SJSA1 (cell line): ENCODE measurements at places on chromosomes 11 and 22.
A peak's percentile ranks its signal among the peaks of the same experiment; 100 is the strongest.

- DNase-seq: no peak
These were observed 7.8 kb upstream of the BCL9L start for GRCh38 chr11:118933486-118933885.

- no peak for DNase-seq
These were observed 81.5 kb upstream of the TP53AIP1 start for GRCh38 chr11:129023968-129024676.

- DNase-seq: no peak
These were observed 170.8 kb downstream of the MN1 start for GRCh38 chr22:27630754-27631153.

DNA sequence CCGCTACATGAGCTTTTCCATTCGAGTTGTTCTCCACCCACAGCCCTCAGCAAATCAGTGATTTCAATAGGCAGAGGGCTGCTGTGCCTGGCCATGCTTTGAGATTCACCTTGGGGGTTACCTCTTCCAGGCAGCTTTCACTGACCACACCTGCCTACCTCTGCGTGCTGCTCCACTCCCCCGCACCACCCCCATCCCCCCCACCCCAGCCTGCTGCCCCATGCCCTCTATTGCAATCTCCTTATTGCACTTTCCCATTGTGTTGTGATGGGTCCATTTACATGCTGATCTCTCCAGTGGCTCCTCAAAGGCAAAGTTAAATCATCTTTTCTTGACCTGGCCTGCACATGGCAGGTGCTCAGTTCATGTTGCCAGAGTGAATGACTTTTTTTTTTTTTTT, 18.0 kb upstream of the POLA2 start:
- no peak for DNase-seq

- DNase-seq: no peak
These were observed 3.9 kb upstream of the RANBP1 start for GRCh38 chr22:20111689-20112622.

GRCh38 chr11:73757598-73757997, 3.3 kb downstream of the RAB6A start:
- DNase-seq: no peak

- DNase-seq: no peak
These were observed 3.6 kb upstream of the CCDC81 start for GRCh38 chr11:86370922-86371594.

- no peak for DNase-seq
These were observed 26.1 kb upstream of the SLC25A18 start for GRCh38 chr22:17537155-17537554.

DNA sequence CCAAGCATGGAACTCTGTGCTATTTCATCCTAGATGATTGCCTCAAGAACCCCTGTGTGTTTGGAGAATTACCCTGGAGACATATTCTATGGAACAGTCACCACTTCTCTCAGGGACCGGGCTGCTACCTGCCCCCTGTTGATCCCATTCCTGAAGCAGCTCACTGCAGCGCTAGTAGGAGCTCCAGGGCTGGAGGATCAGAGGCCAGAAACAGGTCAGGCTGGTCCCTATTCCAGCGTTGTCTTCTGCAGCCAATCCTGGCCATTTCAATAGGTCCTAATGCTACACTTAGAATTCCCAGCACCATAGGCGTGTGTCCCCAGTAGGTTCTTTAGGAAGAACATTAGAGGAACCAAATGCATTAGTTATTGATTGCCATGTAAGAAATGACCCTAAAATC, 48.9 kb downstream of the BTG4 start:
- no peak for DNase-seq

GRCh38 chr11:133992121-133992520, 35.4 kb upstream of the IGSF9B start:
- no peak for DNase-seq

DNA sequence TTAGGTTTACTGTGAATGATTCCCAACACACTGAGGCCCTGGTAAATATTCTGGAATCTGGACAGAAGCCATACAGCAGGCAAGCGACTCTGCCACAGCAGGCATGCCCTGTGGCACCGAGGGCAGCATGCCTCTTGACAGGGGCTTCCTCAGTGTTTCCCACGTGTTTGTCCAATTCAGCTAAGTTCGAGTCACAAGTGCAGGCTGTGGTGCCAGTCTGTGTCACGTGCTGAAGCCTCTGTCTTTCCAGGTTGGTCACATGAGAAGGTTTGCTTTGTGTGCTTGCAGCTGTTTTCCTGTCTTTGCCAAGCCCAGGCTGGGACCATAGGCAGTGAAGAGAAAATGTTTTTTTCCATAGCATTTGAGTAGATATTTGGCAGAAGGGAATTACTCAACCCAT, 2.4 kb upstream of the PPFIBP2 start:
- no peak for DNase-seq

- DNase-seq: no peak
These were observed 42.1 kb downstream of the PTPRJ start for GRCh38 chr11:48022445-48022844.

- DNase-seq: no peak
These were observed 29.0 kb upstream of the KRTAP5-7 start for GRCh38 chr11:71498091-71498490.

GRCh38 chr11:81897639-81898038, 836.0 kb downstream of the FAM181B start:
- no peak for DNase-seq

DNA sequence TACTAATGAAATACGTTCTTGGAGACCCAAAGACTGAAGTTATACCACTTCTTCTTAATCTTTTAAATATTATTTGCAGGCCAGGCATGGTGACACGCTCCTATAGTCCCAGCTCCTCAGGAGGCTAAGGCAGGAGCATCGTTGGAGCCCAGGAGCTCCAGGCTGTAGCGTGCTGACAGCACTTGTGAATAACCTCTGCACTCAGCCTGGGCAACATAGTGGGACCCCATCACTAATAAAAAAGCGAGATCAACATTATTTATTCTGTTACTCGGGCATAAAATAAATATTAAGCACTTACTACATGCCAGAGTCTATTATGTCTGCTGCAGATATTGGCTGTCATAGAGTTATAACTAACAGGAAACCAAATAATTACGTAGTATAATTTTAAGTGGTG, 720 bp upstream of the MED17 start:
- DNase-seq: no peak

DNA sequence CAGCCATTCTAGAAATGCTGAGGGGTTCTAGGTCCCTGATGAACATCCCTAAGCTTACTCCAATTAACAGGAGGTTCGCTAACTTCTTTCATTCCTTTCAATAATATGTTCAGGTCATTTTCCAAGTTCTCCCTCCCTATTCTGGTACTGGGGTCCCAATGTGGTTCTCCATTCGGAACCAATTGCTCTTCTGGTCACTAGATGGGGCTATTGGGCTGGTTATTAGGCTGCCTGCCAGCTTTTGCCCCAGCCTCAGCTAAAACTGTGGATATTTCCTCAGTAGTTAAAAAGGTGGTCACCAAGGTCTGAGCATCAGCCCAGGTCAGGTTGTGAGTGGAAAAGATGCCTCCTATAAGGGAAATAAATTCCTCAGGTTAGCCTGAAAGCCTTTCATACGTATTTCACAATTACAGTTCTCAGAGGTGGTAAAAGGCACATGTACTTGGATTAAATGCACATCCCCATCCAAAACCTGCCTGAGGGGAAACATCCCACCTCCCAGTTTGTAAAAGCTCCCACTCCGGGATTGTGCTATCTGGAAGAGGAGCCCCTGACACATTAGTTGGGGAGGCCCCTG, 161.1 kb upstream of the CCDC179 start:
- DNase-seq: peak; percentile 20

DNA sequence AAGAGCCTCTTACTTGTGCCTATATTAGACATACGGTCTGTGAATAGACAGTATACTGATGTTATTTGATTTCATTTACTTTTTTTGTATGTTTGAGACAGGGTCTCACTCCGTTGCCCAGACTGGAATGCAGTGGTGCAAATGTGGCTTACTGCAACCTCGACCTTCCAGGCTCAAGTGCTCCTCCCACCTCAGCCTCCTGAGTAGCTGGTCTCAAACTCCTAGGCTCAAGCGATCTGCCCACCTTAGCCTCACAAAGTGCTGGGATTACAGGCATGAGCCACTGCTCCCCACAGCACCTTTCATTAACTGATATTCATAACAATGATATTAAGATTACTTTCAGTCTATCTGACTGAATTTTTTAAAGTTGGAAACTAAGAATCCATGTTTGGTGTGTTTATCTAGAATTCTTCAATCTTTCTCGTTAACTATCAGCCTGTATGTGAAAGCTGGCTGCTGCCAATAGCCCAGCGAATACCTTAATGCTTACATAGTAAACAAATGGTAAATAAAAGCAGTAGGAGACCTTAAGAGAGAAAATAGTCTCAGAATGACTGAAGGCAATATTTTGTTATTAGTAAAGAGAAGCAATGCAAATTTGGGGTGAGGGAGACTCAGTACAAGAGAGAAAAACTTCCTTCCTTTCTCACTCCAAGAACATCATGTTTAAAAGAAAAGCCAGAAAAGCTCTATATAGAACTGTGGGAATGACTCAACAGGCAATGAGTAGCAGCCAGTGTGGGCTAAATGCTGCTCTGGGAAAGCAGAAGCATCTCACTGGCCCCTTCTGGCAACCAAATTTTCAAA, 101.9 kb downstream of the MRTFA start:
- peak; percentile 49 for DNase-seq
